AG04450 (cell line): ENCODE measurements at places on chromosomes 3 and 15.

GRCh38 chr3:71689291-71689690 lies 35.9 kb downstream of the EIF4E3 start:
- DNase-seq: no peak

DNA sequence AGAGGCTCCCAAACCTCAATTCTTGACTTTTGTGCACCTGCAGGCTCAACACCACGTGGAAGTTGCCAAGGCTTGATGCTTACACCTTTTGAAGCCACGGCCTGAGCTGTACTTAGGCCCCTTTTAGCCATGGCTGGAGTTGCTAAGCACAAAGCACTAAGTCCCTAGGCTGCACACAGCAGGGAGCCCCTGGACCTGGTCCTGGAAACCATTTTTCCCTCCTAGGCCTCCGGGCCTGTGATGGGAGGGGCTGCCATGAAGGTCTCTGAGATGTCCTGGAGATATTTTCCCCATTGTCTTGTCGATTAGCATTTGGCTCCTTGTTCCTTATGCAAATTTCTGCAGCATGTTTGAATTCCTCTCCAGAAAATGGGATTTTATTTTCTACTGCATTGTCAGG lies 247.1 kb upstream of the ARPP21 start:
- no peak for DNase-seq

DNA sequence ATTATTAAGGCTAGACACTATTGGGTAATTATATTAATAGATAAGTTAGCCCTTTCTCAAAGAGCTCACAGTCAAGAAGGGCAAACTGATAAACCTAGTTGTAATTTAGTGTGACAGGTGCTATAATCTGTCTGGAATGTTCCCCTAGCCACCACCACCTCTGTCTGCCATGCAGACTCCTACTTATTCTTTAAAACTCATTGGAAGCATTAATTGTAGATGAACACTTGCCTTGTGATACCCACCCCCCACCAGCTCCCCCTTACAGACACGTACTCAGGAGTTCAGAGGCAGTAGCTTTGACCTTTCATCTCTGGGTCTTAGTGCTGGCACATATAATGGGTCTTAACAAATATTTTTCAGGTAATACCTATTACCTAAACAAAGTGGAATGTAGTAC lies 195.9 kb downstream of the TP63 start:
- no peak for DNase-seq

DNA sequence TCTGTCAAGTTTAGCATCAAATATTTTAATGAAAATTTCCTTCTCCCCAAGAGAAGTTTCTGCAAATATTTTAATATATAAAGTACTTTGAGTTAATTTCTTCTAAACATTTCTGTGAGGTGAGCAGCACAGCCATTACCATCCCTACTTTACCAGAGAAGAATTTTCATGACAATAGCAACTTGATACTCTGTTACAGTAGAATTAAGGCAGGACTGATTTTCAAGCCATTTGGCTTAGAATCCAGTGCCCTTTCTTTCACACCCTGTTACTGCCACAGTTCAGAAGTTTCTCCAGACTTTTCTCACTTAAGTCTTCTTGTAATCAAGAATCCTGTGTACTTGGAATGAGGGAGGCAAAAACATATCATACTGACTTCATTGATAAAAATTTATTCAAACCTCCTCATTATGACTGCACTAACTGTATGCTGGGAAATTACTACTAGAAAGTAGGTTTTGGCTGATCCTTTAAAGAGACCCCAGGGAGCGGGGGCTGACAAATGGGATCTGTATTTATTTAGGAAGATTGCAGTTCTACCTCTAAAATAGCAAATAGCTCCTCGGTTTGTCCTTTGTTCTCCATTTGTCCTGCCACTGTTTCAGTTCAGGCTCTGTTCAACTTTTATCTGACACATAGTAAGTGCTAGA lies 557.0 kb upstream of the SGO1 start:
- DNase-seq: no peak

DNA sequence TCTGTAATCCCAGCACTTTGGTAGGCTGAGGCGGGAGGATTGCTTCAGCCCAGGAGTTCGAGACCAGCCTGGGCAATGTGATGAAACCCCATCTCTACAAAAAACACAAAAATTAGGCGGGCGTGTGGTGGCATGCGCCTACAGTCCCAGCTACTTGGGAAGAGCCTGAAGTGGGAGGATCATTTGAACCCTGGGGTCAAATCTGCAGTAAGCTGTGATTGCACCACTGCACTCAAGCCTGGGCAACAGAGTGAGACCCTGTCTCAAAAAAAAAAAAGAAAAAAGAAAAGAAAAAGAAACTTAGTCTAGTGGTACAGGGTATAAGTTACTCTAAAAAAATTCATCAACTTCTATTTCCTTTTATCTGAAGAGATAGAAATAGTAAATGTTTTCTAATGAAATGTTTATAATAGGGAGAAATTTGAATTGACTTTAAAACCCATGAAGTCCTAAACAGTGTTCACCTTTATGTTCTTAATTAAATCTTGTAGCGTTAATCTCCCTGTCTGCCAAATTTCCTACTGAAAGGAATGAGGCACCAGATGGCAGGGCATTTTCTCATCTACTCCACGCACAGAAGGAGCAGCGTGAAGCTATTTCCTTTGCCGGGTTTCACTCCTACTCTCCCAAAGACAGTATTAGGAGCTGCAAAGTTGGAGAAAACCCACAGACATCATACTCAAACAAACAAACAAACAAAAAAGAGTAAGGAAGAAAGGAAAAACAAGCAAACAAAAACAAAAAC lies 1.9 kb downstream of the PCLAF start:
- DNase-seq: no peak

DNA sequence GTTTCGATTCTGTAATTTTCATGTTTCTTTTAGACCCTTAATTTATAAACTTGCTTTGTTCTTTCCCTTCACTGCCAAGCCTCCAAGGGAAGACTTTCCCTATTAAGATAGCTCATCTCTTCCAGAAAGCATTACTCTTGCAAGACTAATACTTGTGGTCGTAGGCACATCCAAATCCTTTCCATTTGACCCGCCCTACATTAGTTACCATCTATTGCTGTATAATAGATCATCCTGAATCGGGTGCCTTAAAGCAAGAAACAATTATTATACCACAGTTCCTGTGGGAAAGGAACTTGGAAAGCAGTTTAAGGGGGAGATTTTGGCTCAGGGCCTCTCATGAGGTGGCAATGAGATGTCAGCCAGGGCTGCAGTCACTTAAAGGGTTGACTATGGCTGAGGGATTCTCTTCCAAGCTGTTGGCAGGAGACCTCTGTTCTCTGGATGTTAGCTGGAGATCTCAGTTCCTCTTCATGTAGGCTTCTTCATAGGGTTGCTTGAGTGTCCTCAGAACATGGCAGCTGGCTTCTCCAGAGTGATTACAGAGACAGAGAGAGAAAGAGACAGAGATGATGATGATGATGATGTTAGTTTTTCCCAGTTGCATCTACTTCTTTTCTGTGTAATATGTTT lies 570.4 kb upstream of the TGFBR2 start:
- no peak for DNase-seq
